Stimulated activated CD8-positive, alpha-beta memory T cell treated with anti-CD3 and anti-CD28 coated beads, Interleukin-15, amount 100 ng/mL, for 24 hours (primary cell): ENCODE measurements at places on chromosomes 12 and 14.

GRCh38 chr12:120363274-120363855, 5.6 kb downstream of the MSI1 start:
- no peak for DNase-seq

GRCh38 chr14:67583711-67584644, 16.1 kb downstream of the PIGH start:
- no peak for DNase-seq

DNA sequence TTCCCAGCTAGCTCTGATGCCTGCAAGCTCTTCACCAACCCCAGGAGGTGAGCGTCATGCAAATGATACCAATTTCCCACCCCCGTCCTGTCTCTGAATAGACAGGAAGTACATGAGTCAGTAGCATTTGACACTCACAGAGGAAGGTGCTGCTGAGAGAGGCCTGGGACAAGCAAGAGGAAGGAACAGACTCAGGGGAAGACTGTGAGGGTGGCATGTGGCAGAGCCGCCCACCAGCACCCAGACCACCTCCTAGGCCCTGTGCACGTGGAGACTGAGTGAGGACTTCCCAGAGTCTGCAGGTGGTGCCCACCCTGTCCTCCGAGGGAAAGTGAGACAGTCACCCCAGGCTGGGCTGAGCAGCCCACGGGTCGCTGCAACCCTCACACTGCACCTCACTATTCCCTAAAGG, 199.5 kb upstream of the SFSWAP start:
- no peak for DNase-seq

DNA sequence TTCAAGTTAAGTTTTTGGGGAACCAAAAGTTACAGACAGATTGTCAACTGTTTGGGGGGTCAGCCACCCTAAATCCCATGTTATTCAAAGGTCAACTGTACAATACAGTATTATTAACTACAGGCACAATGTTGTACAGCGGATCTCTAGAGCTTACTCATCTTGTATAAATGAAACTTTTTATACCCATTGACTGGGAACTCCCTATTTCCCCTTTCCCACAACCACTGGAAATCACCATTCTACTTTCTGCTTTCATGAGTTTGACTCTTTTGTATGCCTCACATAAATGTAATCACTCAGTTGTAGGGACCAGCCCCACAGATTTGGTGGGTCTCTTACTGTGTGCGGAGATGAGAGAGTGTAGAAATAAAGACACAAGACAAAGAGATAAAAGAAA, 57.8 kb downstream of the SLCO1B3 start:
- no peak for DNase-seq

- DNase-seq, result no peak
Measured at GRCh38 chr14:91295276-91295845, 50.9 kb upstream of the GPR68 start.

- no peak for DNase-seq
Measured at GRCh38 chr12:108491256-108491655, 23.8 kb upstream of the FICD start.

GRCh38 chr14:23877538-23878180, 75.9 kb upstream of the DHRS4 start:
- no peak for DNase-seq

DNA sequence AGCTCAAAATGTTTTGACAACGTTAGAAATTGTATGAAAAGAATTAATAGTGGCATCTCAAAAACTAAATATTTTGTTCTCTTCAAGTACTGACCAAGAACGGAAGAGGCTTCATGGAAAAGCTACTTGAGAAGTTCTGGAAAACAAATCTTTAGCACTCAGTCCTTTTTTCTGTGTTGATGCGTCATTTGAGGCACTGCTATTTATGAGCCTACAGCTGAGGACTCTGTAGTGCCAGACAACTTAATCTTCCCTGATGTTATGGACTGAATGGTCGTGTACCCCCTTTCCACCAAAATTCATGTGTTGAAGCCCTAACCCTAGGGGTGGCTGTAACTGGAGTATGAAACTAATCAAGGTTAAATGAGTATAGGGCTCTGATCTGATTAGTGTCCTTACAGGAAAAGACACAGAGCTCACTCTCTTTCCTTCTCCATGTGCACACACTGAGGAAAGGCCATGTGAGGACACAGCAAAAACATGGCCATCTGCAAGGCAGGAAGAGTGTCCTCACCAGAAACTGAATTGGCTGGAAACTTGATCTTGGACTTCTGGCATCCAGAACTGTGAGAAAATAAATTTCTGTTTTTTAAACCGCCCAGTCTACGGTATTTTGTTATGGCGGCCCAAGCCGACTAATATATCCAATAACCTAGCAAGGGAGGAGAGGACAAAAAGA, 337.0 kb upstream of the CLEC14A start:
- no peak for DNase-seq

DNA sequence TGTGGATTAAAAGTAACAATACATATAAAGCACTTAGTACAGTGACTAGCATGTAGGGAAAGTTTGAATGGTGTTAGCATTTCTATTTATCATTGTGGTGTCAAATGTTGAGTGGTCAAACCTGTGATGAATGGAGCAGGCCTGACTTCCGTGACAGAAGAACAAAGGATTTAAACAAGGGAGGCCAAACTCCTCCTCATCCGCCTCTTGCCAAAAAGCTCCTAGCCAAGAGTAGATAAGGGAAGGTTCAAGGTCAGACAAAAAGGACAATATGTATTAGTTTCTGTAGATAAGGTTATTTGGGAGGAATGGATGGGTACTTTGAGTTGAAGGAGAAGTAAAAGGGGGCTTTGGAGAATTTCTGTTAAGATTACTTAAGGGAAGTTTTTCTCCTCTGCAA, 6.5 kb downstream of the RNASE7 start:
- DNase-seq, result no peak

GRCh38 chr14:42994051-42994736, 1387.5 kb downstream of the LRFN5 start:
- DNase-seq, result no peak

DNA sequence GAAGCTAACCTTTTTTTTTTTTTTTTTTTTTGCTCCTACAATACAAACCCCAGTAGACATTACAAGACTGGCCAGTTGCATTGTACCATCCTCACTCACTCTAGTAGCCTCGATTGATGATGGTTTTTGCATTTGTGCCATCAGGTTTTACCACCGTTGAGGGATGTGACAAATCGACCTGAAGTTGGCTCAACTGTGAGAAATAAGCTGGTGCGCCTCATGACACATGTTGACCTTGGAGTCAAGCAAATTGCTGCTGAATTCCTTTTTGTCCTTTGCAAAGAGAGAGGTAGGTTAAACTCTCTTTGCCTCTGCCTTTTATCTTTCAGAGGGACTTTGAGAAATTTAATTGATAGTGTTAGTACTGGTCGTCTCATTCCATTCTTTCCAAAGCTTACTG, 76.8 kb downstream of the RIC8B start:
- DNase-seq, result no peak

DNA sequence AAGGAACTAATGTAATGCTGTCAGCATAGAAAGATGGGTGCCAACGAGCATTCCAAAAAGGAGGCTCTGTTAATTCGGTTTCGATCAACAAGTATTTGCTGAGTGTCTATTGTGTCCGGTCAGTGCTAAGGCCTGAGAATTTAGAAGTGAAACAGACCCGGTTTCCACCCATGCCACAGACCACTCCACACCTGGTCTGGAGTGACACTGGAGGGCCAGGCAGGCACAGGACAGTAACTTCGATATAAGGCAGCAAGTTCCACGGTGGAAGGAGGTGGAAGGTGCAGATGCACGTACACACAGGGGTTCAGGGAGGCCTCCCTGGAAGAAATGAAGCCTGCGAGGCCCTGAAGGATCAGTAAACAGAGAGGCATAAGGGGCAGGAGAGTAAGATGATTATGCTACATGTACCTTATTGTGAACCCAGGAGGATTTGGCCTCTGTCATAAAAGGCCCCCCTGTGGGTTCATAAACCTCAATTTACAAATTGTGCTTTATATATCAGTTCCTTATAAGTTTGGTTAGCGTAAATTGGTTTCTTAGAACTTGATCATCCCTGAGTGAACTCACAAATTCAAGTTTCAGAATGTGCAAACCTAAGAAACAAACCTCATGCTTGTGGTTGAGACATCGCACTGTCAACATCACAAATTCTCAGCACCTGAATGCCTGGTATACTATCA, 25.9 kb downstream of the SSH1 start:
- DNase-seq, result no peak

GRCh38 chr14:66782853-66783252, 274.9 kb downstream of the GPHN start:
- no peak for DNase-seq
